Stimulated activated CD8-positive, alpha-beta memory T cell treated with anti-CD3 and anti-CD28 coated beads, Interleukin-4, amount 100 ng/mL, for 1 hour (primary cell): ENCODE measurements at places on chromosomes 5 and 9.
A peak's percentile ranks its signal among the peaks of the same experiment; 100 is the strongest.

DNA sequence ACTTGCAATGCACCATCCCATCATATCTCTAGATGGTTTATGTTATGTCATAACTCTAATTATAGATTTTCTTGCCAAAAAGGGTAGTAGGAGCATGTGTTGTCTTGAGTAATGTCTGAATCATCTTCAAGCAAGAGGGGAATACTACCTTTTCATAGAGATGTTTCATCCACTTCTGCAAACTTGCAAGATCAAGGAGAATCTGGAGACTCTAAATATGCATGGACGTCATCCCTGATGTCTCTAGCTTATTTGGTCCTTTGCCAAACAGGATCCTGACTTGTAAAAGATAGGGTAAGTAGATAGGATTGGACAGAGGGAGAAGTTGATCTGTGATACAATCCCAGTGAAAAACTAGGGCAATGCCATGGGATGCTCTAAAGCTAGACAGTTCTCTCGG lies 246.5 kb downstream of the DMRTA1 start:
- no peak for DNase-seq

GRCh38 chr5:158797498-158797845 lies 302.2 kb downstream of the EBF1 start:
- DNase-seq, result no peak

DNA sequence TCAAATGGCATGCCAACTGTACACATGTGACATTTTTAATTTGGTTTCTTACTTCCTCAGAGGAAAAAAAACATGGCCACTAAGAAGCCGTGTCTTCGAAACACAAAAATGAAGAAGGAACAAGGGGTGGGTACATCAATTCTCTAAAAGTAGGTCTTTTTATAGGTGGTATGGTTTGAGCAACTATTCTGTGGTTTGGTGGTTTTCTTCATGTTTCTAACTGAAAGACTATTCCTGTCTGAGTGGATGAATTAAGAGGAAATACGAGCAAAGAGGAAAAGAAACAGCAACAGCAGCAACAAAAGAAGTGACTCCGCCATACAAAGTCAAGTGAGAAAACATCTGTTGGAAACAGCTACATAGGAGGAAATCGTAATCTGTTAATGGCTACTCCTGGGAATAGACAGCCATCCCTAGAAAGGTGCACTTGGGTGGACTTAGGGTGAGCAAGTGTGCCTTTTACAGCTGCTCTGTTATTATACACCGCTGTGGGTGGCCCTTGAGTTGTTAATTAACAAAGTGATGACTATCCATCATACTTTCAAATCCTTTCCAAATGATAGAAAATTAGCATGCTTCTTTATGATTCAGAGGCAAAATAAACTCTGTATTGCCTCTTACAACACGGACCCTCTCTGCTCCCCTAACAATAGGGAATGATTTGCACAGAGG lies 575.8 kb downstream of the TLE1 start:
- DNase-seq, result no peak

- DNase-seq, result no peak
Measured at GRCh38 chr9:95425910-95426551, 90.7 kb downstream of the PTCH1 start.

- no peak for DNase-seq
Measured at GRCh38 chr9:114283551-114284111, 39.3 kb upstream of the ORM1 start.

- DNase-seq, result no peak
Measured at GRCh38 chr9:75636427-75637045, 253.9 kb upstream of the PCSK5 start.

GRCh38 chr9:115498303-115498702 lies 380.3 kb upstream of the TNC start:
- no peak for DNase-seq

- DNase-seq, result no peak
Measured at GRCh38 chr9:108211411-108211955, 644.3 kb downstream of the ACTL7B start.

DNA sequence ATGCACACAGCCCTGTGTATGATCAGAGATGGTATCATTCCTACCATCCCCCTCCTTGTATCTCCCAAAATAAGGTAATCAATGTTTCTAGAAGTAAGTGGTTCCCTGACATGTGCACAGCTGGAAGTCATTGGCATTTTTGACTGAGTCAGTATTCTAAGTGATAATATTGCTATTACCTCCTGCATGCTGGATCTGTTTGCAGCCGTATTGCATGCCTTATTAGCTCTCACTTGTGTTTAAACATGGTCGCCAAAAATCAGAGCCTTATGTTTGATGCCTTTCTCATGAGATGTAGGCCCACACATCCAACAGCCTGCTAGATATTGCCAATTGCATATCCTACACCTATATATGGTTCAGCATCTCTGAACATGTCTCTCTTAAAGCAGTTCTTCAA lies 254.3 kb downstream of the CDH12 start:
- no peak for DNase-seq

- DNase-seq, result no peak
Measured at GRCh38 chr5:76867827-76868693, 18.2 kb downstream of the S100Z start.

DNA sequence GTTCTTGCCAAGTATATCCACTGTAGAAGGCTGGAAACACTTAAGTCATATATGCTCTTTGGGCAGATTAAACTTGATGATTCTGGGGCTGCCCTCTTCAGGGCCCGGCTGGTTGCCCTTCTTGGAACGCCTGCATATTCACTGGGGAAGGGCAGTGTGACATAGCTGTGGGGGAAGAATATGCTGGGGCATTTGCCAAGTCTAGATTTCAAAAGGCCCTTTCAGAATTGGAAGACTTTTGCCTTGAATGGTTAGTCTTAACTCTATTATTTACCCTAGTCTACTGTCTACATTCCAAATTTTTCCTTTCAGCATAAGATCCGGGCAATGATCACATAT lies 161.2 kb upstream of the PITX1 start:
- DNase-seq, result no peak

DNA sequence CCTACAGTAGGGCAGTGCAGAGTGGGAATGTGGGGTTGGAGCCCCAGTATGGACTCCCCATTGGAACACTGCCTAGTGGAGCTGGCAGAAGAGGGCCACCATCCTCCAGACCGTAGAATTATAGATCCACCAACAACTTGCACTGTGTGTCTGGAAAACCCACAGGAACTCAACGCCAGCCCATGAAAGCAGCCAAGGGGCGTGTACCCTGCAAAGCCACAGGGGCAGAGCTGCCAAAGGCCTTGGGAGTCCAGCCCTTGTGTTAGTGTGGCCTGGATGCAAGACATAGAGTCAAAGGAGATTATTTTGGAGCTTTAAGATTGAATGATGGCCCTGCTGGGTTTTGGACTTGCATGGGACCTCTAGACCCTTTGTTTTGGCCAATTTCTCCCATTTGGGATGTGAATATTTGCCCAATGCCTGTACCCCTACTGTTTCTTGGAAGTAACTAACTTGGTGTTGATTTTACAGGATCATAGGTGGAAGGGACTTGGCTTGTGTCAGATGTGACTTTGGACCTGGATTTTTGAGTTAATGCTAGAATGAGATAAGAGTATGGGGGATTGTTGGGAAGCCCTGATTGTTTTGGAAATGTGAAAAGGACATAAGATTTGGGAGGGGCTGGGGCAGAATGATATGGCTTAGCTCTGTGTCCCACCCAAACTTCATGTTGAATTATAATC lies 266.8 kb downstream of the SEMA5A start:
- DNase-seq, result no peak

GRCh38 chr5:31531888-31532547 lies at the start of the genes C5orf22 and DROSHA:
TSS of gene C5orf22 (plus strand) at chr5:31532301. CDS start at chr5:31532393, 92 bp downstream.
TSS of gene DROSHA (minus strand) at chr5:31532093. CDS start at chr5:31529059, 3,034 bp downstream.
- peak; percentile 77 for DNase-seq

DNA sequence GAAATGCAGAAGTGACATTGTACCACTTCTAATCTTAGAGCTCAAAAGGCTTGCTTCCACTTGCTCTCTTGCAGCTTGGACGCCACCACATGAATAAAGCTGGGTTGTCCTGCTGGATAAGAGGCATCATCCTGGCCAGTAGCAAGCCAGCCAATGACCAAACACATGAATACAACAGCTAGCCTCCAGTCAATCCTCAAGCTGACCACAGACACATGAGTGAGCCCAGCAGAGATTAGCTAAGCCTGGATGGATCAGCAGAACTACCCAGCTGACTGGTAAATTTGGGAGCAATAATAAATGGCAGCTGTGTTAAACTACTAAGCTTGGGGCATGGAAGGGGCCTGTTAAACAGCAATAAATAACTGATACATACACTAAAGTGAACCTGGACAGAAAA lies 121.1 kb upstream of the SLC12A2 start:
- DNase-seq, result no peak

DNA sequence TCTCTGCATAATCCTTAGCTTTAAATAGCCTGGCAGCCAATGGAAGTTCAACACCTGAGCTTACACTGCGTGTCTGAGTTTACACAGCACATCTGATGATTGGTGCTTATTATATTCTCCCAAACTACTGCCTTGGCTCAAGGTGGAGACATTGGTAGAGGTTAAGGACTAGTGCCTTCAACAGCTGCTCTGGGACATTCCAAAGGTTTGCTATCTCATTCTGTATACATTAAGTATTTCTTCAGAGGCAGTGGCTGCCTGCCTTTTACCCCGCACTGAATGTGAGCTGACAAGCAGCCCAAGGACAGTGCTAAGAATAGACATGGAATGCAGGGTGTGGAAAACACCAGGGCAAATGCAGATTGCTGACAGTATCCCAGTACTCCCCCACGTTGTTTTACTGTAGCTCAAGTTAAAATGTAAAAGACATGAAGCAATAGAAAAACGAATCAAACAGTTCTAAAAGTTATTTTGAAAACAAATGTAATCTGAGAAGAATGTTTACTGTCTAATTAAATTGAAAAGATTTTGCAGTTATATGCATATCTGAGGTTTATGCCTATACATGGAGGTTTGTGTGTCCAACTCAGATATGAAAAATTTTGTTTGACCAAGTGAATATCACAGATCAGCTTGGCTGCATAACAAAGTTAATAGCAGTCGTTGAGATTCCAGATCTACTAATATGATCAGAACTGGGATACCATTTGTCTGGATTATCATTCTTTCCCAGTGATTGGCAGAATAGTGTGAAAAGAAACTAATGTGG lies 1.8 kb downstream of the HSPB3 start:
- DNase-seq, result no peak

GRCh38 chr9:26406676-26407075 lies 485.9 kb downstream of the CAAP1 start:
- DNase-seq, result no peak

DNA sequence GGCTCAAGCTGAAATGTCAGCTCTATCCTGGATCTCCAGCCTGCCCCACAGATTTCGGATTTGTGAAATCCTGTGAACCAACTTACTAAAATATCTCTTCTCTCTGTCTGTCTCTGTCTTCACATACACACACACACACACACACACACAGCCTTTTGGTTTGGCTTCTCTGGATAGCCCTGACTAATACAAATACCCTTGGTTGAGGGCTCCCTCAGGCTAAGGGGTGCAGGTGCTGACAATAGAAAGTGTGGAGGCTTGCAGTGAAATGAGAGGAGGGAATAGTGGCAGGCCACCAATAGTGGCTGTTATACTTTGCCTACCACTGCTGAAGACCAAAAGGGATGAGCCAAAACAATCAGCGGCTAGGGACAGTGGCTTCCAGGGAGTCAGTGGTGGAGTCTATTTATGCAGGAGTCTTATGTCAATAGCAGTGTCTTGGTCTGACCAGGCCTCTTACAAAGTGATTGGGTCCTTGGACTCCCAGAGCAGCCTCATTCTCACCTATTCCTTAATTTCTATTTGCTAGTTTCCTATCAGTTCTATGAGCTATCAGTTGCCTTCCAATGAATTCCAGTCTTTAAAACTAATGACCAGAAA lies 93.2 kb upstream of the GAS1 start:
- no peak for DNase-seq

DNA sequence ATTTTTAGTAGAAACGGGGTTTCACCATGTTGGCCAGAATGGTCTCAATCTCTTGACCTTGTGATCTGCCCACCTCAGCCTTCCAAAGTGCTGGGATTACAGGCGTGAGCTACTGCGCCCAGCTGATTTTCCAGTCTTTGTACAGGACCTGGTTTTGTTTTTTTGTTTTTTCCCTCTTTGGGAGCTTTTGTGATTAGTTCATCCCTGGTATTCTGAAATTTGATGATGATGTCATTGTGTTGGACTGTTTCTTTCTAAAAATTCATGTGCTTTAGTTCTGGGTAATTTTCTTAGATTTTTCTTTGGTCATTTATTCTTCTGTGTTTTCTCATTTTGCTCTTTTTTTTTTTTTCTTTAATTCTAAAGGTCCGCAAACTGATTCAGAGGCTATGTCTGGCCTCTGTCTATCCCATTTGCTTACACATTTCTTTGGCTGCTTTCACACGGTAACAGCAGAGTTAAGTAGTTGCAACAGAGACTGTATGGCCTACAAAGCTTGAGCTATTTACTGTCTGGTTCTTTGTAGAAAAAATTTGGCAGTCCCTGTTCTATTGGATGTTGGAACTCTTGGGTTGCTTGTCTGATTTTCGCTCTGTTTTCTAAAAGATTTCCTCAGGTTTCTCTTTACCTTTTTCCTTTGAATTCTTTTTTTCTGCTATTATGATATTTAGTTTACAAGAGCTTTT lies 24.8 kb downstream of the STX17 start:
- no peak for DNase-seq
